CD4-positive, CD25-positive, alpha-beta regulatory T cell (primary cell): ENCODE measurements at places on chromosomes 6 and 20. TPM values are rescaled to one million over a fixed set of nuclear protein-coding genes. Genes with fewer than 3 reads are reported as not detected.
A peak's percentile ranks its signal among the peaks of the same experiment; 100 is the strongest.

Gene BTNL2
- total RNA-seq, result not detected

Gene HLA-DOB
- 6.8 TPM for total RNA-seq

Gene HLA-DQA1
- total RNA-seq, result 20.3 TPM

GRCh38 chr6:46757214-46757596, 10.5 kb downstream of the ANKRD66 start:
- DNase-seq, result no peak
- no peak overlapping the region for H3K27ac ChIP-seq
- no peaks in the 10 kb centered on the region for H3K4me1 ChIP-seq
- H3K4me3 ChIP-seq, result no peak overlapping the region

DNA sequence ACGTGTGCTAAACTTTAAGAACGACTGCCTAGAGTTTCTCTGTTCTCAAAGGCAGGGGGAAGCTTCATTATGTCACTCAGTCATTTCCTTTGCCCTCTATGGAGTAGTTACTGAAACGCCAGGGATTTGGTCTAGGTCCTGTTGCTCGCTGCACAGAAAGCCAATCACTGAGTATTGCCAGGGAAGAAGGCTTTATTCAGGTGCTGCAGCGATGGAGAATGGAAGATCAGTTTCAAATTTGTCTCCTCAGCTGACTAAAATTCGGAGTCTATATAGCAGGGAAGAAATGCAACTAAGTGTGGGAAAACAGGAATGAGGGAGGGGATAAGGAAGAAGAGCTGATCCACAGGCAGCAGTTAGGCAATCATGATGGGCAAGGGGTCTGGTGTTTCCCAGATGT, 75.8 kb downstream of the QRSL1 start:
- H3K27ac ChIP-seq, result no peak overlapping the region
- no peak for DNase-seq
- H3K4me1 ChIP-seq, result no peaks in the 10 kb centered on the region

DNA sequence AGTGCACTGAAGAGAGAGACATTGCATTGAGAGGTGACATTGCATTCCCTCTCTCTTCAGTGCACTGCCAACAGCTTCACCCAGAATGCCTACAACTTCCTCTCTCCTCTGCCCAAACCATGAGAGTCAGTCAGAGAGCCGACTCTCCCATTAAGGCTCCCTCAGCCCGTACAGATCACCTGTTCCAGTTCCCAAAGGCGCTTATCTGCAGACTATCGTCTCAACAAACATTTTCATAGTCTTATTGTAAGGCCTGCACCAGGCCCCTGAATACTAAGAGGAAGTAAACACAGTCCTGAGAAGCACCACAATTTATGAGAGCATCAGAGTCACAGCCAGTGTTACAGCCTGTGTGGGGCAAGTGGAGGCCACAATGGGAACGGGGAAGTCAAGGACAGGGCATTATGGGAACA, 53.7 kb downstream of the GFOD1 start:
- peaks cover 13% of the 10 kb centered on the region for H3K4me1 ChIP-seq
- no peak overlapping the region for H3K4me3 ChIP-seq
- DNase-seq, result no peak
- H3K27ac ChIP-seq, result no peak overlapping the region
- H3K27me3 ChIP-seq, result no peaks in the 10 kb centered on the region

- no peaks in the 10 kb centered on the region for H3K36me3 ChIP-seq
- DNase-seq, result no peak
- H3K27me3 ChIP-seq, result no peaks in the 10 kb centered on the region
Measured at GRCh38 chr6:151018046-151018445, 152.5 kb downstream of the MTHFD1L start.

- peaks cover 29% of the 10 kb centered on the region for H3K36me3 ChIP-seq
- DNase-seq, result no peak
- H3K4me3 ChIP-seq, result no peak overlapping the region
- H3K27me3 ChIP-seq, result no peaks in the 10 kb centered on the region
Measured at GRCh38 chr6:136673571-136673970, 118.7 kb downstream of the MAP3K5 start.

Gene MBOAT1
- total RNA-seq, result 26.4 TPM

DNA sequence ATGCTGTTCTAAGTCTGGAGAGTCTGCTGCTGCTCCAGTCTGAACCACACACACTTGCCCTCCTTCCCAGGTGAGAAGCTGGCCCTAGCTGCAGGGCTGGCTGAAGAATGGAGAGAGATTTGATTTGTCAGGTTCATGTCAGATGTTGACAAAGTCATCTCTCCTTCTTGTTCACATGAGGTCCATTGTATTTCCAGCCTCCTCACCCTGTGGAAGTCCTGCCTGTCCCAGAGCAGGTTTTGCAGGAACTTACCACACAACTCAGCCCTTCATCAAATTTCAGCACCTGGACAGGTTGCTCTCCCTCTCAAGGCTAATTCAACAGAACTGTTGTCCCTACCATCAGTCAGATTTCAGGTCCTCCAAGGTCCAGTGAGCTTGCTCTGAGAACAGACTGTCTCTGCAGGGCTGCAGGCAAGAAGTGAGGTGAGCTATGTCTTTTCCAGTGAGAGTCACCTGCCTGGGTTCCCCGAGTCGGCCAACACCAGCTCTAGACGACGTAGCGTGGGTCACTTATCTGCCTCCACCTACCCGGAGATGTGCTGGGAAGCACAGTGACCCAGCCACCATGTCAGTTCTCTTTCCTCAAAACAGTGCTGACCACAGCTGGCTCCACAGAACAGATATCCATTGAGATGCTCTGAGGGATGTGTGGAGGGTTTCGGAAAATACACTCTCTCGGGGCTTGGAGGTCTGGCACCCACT, 58.0 kb upstream of the CD93 start:
- no peak for DNase-seq
- no peak overlapping the region for H3K4me3 ChIP-seq
- H3K36me3 ChIP-seq, result no peaks in the 10 kb centered on the region
- no peaks in the 10 kb centered on the region for H3K27me3 ChIP-seq
- H3K4me1 ChIP-seq, result peaks cover 20% of the 10 kb centered on the region
- H3K27ac ChIP-seq, result no peak overlapping the region

GRCh38 chr6:1164600-1164999, 147.3 kb upstream of the FOXQ1 start:
- DNase-seq, result no peak
- H3K36me3 ChIP-seq, result no peaks in the 10 kb centered on the region
- peaks cover 5% of the 10 kb centered on the region for H3K27me3 ChIP-seq
- no peaks in the 10 kb centered on the region for H3K4me1 ChIP-seq
- H3K4me3 ChIP-seq, result no peak overlapping the region
- H3K27ac ChIP-seq, result no peak overlapping the region

- no peak for DNase-seq
- no peak overlapping the region for H3K27ac ChIP-seq
- H3K36me3 ChIP-seq, result no peaks in the 10 kb centered on the region
Measured at GRCh38 chr20:5024982-5025381, 23.7 kb upstream of the SLC23A2 start.

DNA sequence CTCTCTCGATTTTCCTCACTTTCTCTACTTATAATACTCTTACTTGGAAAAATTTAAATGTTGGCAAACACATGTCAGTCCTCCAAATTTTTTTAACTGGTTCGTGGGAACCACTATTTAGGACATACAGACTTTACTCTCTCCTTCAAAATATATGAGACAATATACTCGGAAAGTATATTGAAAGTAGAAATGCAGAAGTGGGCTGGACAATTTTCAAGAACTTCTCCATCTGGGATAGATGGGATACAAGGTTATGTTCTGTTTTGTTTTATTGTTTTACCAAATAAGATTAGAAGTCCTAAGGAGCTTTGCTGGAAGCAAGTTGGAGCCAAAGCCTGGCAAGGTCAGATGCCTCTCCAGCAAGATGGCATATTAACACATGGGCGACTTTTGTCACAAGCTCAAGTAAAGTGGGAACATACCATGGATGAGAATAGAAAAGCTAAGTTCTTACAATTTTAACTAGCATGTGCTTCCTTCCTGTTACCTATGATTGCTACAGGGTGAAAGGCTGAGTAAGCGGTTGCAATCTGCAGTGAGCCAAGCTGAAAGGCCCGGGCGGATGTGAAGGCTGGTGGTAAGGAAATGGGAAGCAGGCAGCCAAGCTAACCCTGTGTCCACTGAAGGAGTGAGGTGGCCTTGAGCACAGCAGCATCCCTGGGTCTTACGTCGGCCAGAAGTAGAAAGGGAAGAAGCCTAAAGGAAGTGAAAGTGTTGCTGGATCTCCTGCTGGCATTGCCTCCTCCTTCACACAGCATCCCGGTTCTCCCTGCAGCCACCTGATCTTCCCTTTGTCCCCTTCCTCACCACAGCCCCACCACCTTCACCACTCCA, 7.1 kb downstream of the MAP3K5 start:
- DNase-seq, result peak; percentile 40
- peaks cover 5% of the 10 kb centered on the region for H3K36me3 ChIP-seq
- H3K4me3 ChIP-seq, result peak overlapping the region; percentile 95
- H3K27me3 ChIP-seq, result no peaks in the 10 kb centered on the region
